NCI-H1930 (cell line): ENCODE measurements at places on chromosomes 1 and 21.

DNA sequence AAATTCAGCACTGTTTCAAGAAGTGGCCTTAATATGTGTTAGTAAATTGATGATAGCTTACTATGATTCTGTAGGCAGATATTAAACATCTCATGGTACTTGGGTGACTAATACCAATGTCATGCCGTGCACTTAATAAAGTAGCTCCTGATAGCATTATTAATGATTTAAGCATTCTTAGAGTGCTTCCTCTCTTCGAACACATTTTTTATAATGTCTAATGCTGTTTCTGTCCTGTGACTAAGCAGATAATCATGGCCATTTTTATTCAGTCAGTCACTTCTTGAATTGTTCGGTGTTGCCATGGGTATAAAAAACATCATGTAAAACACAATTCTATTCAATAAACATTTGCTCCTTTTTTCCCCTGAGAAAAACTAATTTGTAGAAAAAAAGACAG, 804.6 kb upstream of the ADGRL4 start:
- no peak for DNase-seq

DNA sequence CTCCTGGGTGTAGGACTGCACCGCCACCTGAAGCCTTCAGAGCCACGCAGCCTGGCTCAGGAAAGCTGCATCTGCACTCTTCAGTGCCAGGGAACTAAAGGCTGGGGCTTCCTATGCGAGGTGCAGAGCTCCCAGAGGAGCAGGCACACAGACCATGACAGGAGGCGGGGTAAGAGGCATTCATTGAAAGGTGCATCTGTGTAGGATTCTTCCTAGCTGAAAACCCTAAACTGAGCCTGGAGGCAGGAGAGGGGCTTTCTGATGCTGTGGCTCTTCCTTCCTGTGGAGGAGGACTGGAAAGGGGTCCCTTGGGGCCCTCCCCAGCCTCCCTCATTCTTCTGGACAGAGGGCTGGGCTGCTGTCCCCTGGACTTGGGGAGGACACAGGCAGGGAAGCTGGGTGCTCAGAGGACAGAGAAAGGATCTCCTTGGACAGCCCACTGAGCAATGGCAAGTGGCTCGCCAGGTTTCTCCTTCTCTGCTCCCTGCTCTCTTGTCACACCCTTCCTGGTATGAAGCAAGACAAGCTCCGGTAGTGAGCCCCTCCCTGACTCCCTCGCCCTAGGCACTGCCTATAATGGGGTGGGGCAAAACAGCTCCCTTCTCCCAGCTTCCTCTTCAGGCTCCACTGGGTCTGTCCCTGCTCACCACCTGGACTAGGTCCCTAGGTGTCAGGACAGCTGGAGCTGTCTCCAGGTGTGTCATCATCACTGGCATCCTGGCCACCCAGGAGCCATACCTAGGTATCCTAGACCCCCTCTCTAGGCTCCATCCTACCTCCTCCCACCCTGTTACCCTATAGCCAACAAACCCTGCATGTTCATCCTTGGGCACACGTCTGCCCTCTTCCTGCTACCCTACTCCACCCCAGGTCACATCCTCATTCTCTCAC, 20.0 kb downstream of the S100A6 start:
- no peak for DNase-seq

DNA sequence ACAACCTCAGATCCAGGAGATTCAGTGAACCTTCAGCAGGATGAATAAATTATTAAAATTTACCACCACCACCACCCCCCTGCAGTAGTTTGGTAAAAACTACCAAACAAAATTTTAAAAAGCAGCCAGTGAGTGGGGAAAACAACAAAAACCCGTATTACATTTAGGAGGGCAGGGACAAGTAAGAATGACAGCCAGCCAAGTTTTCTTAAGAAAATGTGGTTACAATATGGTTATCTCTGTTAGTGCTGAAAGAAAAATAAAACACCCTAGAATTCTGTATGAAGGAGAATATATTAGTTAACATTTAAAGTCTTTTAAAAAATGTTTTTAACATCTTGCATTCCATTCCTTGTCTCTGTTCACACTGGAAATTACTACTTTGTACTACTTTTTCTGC, 14.7 kb downstream of the CD46 start:
- no peak for DNase-seq

GRCh38 chr1:153976819-153977249, 640 bp downstream of the JTB start:
- no peak for DNase-seq

DNA sequence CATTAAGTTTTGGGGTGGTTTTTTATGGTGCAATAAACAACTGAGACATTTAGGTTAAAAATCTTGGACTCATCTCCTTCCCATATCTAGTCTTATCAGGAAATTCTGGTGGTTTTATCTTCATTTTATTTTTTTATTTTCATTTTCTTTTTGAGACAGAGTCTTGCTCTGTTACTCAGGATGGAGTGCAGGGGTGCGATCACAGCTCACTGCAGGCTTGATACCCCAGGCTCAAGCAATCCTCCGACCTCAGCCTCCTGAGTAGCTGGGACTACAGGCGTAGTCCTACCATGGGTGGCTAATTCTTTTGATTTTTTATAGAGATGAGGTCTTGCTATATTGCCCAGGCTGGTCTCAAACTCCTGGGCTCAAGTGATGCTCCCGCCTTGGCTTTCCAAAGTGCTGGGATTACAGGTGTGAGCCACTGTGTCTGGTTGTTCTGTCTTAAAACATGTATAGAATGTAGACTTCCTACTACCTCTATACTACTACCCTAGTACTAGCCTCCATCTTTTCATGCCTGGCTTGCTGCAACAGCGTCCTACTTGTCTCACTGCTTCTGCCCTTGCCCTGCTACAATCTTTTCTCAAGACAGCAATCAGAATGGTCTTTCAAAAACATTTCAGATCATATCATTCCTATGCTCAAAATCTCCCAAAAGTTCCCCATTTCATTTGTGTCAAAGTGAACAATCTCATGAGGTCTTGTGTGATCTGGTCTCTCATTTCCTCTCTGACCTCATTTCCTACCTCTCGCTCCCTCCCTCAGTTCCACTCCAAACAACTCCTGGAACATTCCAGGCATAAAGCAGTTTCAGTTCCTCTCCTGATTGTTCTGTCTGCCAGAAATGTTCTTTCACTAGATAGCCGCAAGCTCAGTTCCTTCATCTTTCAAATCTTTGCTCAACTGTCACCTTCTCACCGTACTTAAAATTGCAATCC, 5.9 kb upstream of the FCGR2A start:
- DNase-seq = no peak

GRCh38 chr1:47710329-47711071, 272.7 kb downstream of the FOXD2 start:
- DNase-seq = peak; percentile 8

DNA sequence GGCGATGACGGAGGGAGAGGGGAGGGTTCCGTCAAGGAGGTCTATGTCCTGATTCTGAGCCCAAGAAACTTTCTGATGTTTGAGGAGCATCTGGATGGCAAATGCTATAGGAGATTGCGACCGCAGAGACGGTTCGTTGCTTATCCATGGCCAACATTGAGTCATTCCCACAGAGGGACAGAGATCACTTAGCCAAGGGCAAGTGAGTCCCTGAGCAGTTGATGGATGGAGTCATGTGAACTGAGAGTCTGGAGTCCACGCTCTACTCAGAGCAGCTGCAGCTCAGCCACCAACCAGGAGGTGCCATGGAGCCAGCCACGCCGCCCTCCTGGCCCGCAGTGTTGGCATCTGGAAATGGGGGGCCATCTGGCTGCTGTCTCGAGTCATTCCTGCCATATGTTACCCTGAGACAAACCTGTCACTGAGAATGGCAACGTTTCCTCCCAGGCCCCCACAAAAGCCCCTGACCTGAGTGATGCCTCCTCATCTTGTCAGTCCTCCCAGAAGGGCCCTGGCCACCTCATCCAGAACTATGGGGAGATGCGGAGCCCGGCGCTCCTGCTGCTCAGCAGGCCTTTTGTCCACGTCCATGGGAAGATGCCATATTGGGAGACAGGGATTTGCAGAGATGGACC, 58.6 kb downstream of the ATP5PO start:
- DNase-seq = no peak

GRCh38 chr21:31671931-31672330, 12.4 kb downstream of the SOD1 start:
- no peak for DNase-seq

DNA sequence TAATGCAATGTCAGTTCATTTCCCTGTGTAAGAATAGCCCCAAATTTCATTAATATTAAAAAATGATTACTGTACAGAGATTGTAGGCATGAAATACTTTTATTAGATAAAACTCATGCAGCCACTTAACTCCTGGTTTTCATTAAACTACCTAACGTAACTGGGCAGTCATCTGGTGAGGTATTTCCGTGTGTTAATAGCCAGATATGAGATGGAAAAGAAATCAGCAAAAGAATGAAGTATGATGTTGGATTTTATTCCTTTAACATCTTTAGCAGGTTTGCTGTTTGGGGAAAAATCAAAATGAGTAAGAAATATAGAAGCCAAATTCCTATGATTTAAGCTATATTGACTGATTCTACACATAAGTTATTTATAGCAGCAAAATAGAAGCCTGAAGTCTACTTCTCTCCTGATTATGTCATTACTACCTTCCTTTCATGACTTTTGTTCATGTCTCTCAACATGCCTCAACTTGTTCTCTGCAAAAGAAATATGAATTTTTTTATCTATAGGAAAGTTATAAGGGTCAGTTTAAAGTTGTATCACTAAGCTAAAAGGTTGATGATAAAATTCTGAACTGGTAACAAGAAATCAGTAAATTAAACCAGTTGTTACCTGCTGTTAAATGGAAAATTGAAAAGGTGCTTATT, 42.6 kb downstream of the CCDC18 start:
- no peak for DNase-seq

DNA sequence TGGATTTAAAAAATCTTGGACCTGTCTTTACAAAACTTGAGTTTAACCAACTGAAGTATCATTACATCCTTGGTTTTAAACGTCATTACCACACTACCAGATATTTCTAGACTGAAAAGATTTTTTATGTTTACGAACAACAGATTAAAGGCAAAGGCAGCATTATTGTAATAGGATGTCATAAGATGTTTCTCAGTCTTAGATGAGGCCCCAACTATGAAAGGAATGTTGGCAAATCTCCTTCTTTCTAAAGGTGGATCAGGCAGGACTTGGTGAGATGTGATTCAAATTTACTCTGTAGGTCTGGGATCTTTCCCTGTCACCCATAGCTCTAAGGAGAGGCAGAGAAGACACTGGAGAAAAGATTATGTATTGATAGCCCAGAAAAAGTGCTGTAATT, 417.9 kb downstream of the PTBP2 start:
- no peak for DNase-seq

- no peak for DNase-seq
Measured at GRCh38 chr1:8910331-8910730, 31.8 kb upstream of the ENO1 start.

- no peak for DNase-seq
Measured at GRCh38 chr1:57615956-57616355, 192.1 kb upstream of the DAB1 start.

- DNase-seq = no peak
Measured at GRCh38 chr1:98672189-98672588, 10.7 kb downstream of the SNX7 start.

DNA sequence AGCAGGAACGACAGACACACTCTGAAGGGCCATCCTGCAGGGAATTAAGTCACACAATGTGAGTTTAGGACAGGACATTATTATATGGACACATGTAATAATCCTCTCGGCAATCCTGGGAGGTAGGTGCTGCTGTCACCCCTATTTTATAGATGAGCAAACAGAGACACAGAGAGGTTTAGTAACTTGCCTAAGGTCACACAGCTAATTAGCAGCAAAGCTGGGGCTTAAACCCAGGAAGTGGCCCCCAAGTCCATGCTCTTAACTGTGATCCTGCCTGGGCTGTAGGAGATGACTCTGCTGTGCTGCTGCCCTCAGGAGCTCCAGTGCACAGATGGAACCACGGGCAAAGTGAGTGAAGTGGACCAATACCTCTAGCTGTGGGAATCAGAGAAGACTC, 660.0 kb downstream of the PTPRU start:
- DNase-seq = no peak

DNA sequence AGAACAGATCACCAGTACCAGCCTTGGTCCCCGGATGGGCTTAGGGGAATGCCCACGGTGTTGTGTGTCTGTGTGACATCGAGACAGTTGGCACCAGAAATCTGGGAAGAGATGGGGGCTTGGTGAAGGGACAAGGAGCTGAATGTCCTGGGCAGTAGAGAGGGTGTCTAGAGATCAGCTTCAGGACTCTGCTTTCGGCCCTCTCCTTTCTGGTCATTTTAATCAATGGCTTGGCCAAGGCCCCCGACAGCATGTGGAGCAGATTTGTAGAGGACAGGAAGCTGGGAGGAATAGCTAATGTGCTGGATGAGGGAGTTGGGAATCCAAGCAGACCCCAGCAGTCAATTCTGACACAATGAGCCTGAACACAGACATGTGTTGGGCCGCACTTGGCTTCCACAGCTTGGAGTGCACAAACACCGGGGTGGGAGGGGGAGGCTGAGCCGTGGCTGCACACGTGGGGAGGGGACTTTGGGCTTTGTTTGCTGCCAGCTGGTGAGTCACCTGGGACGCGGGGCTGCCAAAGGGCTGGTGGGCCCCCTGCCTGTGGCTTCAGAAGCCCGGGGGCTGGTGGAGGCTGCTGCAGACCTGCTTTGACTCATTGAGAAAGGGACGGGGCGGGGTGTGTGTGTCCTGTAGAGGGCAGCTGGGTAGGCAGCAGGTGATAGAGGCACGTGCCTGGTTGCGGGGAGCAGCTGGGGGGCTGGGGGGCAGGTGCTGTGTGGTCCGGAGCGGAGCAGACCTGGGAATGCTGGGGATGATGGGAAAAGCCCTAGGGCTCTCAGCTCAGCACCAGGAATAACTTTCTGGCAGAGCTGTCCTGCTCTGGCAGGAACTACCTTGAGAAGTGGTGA, 20.9 kb downstream of the SLC1A7 start:
- no peak for DNase-seq

GRCh38 chr21:41294548-41295231, 21.9 kb upstream of the FAM3B start:
- DNase-seq = no peak

DNA sequence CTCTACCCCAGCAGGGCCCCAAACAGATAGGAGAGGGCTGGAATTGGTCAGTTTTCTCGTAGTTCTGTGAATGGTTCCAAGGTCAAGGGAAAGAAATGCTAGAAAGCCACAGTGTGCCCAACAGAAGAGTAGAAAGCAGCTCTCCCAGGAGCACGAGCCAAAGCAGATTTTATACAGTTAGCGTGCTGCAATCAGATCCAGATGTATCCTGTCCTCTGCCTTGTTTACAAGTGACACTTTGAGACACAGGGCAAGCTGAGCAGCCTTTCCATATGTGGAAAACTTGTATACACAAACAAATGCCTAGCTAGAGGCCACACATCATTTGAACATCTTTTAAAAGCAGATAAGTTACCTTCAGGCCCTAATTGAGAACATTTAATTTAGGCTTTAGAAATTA, 6.5 kb downstream of the VAMP3 start:
- DNase-seq = no peak

- peak; percentile 45 for DNase-seq
Measured at GRCh38 chr1:231626951-231627614, 493 bp downstream of the DISC1 start.

DNA sequence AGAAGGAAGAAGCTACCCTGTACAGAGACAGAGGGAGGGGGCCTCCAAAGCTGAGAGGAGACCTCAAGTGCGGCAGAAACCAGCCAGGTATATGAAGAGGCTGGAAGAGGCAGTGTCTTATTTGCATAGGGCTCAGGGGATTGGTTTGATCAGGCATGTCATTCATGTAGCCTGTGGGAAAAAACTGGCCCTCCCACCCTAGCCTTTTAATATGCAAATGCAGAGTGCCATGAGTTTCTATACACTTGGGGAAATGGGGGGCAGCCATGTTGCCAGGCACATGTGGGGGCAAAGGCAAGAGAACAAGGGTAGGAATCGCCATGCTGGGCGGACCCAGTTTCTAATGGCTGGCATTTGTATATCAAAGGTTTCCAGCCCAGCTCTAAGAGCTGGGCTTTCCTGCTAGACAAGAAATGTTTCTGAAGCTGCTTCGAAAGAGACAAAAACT, 172.7 kb downstream of the RASAL2 start:
- DNase-seq = no peak
